ENCODE measurements at places on chromosomes 4 and X.

- DNase-seq, result no peak
Measured at GRCh38 chr4:140717313-140717712, 38.9 kb downstream of the TBC1D9 start.

GRCh38 chrX:108415146-108415545 is 23.1 kb downstream of the COL4A6 start:
- no peak for DNase-seq

DNA sequence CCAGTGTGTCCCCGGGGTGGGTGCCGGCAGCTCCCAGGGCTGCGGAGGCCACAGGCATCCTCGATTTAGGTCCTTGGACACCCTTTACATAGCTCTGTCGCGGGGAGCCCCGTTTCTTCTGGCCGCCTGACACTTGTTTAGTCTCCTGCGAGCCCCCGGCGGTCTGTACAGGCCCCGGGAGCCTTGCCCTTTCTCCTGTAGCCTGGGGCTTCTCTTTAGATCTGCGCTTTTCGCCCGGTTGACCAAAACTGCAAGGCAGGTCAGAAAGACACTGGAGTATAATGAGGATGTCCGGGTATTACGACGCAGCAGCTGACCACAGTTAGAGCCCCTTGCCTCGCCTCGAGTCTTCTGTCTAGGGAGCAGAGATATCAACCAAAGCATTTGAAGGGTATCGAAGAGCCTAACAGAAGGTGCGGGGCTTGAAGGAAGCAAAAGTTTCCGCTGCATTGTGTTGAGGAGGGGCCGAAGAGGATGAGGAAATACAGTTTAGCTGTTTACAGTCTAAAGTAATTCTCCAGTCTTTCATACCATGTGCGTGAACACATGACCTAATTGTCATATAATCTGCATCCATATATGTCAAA is 479 bp downstream of the BRCC3 start:
- no peak for DNase-seq

DNA sequence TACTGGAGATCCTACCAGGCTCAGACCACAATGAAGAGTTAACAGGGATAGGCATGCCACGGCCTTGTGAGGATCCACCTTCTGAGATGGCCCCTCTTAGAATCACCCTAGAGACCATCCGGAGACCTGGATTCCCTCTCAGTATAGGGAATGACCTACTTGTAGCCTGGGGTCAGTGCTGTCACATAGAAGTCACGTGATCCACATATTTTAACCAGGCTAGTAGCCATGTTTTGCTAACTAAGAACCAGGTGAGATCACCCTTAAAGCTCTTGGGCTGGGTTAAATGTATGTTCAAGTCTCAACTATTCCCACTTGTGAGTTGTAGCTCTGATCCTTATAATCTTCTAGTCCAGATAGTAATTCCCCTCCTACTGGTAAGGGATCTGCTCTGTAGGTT is 215.4 kb downstream of the CCNG2 start:
- DNase-seq, result no peak

DNA sequence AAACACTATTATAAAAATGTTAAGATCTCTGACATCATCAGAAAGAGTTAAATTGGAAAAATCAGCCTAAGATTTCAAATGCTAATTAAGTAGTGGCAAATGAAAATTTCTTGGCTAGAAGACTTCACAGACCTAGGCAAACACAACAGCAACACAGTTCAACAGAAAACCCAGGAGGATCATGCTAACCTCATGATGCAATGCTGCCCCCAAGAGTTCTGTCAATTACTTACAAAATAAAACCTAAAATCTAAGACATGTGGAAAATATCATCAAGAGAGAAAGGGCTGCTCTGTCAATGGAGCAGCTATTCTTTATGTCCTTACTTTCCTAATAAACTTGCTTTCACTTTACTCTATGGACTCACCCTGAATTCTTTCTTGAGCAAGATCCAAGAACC is 21.0 kb downstream of the S100G start:
- peak; percentile 0 for DNase-seq

DNA sequence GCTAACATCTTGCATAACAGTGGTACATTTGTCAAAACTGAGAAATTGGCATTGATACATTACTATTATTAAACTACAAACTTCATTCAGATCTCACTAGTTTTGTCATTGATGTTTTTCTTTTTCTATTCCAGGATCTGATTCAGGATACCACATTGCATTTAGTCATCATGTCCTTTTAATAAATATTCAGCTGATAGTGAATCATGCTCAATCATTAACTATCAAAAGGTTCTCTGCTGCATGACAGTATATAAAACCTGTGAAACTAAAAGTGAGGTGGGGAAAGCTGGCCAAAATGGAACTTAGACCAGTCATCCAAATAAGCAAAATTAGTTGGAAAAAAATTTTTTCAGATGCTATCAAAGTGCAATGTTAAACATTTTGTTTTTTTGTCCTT is 28.1 kb upstream of the HS6ST2 start:
- DNase-seq, result no peak

GRCh38 chrX:153953342-153953830 is 8.9 kb upstream of the RENBP start:
- peak; percentile 65 for DNase-seq

- DNase-seq, result no peak
Measured at GRCh38 chr4:66062044-66062443, 391.8 kb upstream of the EPHA5 start.

GRCh38 chr4:176339936-176340761 is 20.4 kb downstream of the SPCS3 start:
- no peak for DNase-seq

GRCh38 chr4:78361621-78362120 is 189.9 kb upstream of the ANXA3 start:
- no peak for DNase-seq

GRCh38 chrX:19728915-19729314 is 158.5 kb downstream of the SH3KBP1 start:
- no peak for DNase-seq

DNA sequence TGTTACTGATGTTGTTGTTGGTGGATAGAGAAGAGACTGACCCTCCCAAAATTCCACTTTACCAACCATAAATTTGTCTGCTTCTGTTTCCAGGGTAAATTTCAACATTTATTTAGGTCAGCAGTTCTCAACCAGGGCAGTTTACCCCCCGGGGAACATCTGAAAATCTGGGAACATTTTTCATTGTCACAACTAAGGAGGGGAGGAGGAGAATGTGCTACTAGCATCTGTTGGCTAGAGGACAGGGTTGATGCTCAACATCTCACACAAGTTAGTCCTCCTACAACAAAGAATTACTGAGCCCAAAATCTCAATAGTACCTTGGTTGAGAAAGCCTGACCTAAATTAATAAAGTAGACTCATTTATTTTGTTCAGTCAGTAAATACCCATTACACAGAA is 25.7 kb downstream of the KCTD8 start:
- DNase-seq, result no peak

- DNase-seq, result no peak
Measured at GRCh38 chrX:69051901-69052300, 113.4 kb downstream of the PJA1 start.

GRCh38 chr4:123284168-123284567 is 112.4 kb upstream of the SPRY1 start:
- DNase-seq, result no peak

DNA sequence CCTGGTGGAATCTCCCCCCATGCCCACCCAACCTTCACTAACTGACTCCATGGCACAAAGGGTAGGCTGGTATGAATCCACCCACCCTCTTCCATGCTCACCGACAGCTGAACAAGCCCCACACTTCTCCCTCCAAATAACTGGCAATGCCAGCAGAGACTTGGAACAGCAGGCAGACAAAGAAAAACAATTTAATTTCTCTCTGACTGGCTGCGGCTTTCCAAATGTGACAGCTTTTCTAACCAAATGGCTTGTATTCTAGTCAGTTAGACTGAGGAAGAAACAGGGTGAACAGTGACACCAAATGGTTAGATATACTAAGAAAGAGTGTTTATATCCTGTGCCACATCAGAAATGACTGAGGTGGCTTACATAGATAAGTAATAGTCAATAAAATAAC is 199.3 kb upstream of the ADAMTS3 start:
- no peak for DNase-seq

DNA sequence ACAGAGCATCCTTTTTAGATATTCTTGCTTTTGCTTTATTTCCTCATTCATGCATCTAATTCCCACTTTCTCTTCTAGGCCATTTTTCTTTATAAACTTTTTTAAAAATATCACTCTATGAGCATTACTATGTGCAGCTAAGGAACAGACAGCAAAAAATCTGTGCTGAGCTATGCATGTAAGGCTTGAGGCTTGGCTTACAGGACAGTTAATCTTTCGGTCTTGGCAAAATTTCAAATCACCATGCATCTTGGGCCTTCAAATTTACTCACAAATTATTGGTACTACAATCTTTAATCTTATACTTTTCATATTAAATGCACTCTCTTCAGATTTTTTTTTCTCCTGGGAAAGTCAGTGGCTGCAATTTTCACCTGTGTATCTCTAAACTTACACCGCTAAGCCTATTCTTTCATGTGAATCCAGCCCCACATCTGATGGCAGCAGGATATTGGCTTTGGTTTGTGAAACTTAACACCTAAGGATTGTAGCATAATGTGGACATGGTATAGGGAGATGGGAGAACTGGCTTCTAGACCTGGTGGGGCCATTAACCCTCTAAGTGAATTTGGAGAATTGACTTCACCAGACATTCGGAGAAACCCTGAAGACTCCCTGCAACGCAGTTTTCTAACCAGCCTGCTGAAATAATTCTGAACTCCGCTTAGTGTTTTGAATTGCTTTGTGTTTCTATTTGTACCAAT is 278.3 kb downstream of the SPRY1 start:
- no peak for DNase-seq

DNA sequence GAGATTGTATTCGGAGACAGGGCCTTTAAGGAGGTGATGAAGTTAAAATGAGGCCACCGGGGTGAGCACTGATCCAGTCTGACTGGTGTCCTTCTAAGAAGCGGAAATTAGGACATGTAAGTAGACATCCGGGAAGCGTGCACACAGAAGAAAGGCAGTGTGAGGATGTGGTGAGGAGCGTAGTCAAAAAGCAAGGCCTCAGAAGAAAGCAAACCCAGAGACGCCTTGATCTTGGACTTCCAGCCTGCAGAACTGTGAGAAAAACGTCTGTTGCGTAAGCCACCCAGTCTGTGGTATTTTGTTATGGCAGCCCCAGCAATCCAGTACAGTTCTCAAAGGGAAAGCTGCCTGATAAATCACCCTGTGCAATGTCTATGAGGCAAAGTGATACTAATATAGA is 153.5 kb downstream of the KCNIP4 start:
- no peak for DNase-seq

DNA sequence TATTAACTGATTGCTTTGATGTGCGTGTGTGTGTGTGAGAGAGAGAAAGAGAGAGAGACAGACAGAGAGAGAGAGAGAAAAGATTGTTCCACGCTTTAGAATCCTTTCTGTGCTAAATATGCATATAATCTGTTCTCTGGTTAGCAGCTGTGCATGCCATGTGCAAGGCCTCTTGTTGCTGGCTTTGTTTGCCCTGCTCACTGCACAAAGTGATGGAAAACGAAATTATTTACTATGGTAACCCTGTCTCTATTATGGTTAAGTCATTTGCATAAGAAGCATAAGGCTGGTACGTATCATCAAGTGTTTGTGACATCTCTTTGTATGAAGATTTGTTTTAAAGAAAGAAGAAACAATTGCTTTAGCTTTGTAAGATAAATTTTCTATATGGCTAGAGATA is 190.2 kb upstream of the POF1B start:
- DNase-seq, result no peak

GRCh38 chrX:19958552-19959486 is 32.0 kb downstream of the BCLAF3 start:
- no peak for DNase-seq

DNA sequence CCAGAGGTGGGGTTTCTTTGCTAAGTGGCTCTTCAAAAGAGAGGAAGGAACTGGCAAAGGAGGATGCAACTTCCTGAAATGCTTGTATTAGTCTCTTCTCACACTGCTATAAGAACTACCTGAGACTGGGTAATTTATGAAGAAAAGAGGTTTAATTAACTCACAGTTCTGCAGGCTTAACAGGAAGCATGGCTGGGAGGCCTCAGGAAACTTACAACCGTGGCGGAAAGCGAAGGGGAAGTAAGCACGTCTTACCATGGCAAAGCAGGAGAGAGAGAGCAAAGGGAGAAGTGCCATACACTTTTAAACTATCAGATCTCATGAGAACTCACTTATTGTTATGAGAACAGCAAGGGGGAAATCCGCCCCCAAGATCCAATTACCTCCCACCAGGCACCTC is 505.7 kb downstream of the ZNF674 start:
- DNase-seq, result no peak

GRCh38 chrX:370963-371745 is 15.6 kb downstream of the PPP2R3B start:
- DNase-seq, result no peak

DNA sequence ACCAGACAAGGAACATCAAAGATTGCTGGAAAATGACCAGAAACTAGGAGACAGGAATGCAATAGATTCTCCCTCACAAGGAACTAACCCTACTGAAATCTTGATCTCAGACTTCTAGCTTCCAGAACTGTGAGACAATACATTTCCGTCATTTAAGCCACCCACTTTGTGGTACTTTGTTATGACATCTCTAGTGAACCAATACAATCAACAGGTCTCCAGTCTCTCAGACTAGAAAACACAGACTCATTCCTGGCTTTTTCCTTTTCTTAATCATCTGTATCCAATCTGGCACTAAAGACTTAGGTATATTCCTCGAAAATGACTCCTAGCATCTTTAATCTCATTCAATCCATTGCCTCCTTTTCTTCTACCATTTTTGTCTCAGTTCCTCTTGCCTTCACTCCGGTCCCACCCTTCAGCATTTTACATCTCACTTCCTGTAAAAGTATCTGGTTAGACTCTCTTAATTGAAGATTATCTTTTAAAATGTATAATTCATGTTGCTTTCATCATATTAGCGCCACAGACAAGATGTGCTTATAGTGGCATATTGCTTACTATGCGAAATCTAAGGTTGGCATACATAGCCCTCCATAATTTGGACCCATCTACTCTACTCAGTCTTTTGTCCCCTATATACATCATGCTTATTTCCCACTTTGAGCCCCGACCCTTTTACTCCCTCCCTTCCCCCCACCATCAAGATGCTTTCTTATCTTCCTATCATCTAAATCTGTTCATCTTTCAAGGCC is 250.0 kb downstream of the ENOX2 start:
- DNase-seq, result no peak

- no peak for DNase-seq
Measured at GRCh38 chrX:3360881-3361280, 14.4 kb upstream of the MXRA5 start.

GRCh38 chrX:130204647-130205046 is 32.9 kb downstream of the RAB33A start:
- DNase-seq, result no peak

GRCh38 chrX:9997524-9997923 is 30.4 kb downstream of the CLDN34 start:
- peak; percentile 13 for DNase-seq

- no peak for DNase-seq
Measured at GRCh38 chr4:143616771-143617170, 83.7 kb downstream of the FREM3 start.

DNA sequence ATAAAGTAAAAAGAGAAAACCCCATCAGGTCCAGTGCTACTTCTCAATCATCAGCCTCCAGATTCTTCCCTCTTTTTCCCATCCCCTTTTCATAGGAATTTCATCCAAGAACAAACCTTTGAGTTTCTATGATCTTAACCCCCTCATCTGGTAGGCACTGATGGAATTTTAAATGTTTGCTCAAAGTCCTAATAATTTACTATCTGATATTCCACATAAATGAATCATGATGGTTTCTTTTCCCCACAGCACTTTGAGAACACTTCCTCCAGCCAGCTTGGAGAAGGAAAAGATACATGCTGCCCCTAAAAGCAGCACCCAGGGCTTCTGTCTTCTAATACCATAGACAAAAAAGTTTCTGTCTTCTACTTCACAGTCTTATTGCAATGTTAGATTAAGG is 19.4 kb upstream of the KLHL8 start:
- DNase-seq, result no peak

Data from effector memory CD4-positive, alpha-beta T cell (primary cell).